ENCODE measurements at places on chromosomes 5 and 9.

DNA sequence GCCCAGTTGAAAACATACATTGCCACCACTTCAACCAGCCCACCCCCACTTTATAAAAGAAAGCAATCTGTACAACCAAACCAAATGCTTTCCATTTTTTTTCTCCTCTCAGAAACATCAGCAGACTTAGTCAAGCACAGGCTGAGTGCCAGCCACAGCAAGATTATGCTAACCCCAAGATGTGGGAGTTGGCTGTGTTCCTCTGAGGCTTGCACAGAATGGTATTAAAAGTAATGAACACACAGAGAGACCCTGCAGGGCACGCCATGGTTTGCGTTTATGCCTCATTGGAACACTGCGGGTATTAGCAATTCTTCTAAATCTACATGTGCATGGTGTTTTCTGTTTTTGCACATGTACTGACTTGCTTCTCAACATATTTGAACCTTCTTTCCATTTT is 419.9 kb upstream of the GRAMD2B start:
- DNase-seq: no peak

DNA sequence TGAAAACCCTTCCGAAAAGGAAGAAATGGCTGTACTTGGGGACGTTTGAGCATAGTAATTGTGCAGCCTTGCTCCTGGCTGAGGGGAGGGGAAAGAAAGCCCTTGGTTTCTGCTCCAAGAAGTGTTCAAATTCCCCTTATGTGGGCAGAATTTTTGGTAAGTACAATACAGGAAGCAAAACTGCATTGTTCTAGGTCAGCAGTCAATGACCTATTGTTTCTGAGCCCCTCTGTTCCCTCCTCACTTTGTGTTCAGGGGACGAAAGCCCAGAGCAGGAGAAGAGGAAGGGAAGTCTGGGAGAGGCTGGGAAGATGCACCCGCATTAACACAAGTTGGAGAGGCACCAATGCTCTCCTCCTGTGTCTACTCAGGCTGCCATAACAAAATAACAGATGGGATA is 11.9 kb downstream of the BASP1 start:
- DNase-seq: no peak

DNA sequence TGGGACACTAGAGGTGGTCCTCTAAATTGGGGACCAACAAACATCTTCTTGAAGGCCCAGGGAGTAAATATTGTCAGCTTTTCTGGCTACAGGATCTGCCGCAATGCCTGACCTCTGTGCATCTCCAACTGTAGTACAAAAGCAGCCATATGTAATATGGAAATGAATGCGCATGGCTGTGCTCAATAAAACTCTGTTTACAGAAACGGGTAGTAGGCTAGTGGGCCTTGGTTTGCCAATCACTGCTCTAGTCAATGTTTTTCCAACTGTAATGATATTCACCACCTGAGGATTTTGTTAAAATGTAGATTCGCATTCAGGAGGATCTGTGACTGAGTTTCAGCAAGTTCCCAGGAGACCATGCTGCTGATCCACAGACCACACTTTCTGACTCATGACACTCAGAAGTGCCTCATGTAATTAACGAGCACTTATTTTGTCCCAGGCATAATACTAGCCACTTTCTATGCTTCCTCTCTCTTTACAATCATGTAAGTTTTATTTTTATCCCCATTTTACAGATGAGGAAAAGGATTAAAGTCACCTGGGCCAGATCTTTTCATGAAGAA is 96.9 kb downstream of the MED27 start:
- DNase-seq: no peak

DNA sequence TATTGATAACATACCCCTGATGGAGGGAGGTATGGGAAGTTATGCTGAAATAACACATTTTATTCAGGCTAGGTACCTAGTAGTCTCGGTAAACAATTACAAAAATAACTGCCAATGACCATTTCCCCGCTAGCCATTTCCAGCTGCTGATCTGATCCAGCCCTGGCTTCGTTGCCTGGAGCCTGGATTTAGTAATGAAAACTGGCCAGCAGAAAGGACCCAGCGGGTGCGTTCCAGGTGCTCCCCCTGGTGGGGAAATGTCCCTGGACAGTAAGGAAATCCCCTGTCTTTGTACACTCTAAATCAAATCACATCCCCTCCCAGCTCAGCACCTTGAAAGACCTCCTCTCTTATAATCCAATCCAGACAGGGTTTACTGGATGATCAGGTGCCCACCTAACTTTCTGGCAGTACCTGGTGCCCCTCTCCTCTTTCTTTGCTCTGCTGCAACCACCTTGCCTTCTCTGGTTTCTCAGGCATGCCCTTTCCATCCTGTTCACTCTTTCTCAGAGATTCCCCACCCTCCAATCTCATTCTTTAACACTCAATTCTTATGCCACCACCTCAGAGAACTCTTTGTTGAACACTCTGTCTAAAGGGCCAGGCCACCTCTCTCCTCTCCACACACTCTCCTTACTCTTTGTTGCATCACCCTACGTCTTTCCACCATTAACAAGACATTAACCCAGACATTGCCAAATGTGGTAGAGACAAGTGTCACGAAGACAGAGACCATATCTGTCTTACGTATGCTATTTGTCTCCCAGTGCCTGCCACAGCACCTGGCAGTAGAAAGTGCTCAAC is 50.1 kb upstream of the SMAD5 start:
- DNase-seq: no peak

DNA sequence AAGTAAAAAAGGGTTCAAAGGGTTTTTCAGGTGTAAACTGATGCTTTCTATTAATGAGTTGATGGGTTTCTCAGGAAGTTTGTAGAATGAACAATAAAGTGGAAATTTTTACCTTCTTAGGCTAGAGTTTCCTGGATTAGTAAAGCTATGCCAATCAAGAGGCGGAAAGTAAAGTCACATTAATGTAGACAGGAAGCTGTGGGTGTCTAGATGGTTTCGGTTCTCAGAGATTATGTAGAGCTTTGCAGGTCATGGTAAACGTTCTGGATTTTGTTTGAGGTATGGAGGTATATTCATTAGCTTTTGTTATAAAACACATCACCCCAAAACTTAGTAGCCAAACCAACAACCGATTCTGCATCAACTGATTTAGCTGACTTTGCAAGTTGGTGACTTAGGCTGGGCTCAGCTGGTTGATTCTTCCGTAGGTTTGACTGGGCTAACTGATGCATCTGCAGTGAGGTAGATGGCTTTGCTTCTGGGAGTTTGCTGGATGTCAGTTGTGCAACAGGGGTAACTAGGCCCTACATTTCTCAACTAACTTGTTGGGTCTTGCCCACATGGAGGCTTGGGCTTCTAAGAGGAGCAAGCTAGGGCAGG is 273.8 kb downstream of the MSX2 start:
- no peak for DNase-seq

DNA sequence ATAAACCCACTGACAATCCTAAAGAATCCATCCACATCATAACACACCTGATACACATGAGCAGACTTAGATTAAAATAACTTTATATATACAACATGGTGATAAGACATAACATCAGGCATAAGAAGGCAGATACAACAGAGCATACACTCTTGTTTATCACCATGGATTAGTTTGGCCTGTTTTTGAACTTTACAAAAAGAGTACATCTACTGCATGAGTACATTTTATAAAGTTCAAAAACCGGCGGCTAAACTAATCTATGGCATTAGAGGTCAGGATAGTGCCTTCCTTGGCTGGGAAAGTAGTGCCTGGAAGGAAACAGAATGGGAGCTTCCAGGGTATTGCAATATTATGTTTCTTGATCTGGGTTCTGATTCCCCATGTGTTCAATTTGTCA is 15.1 kb downstream of the RICTOR start:
- DNase-seq: no peak

- DNase-seq: no peak
These were observed 34.9 kb downstream of the IRF1 start for GRCh38 chr5:132455614-132456115.

- no peak for DNase-seq
These were observed 46.9 kb downstream of the THOC3 start for GRCh38 chr5:175921061-175921730.

DNA sequence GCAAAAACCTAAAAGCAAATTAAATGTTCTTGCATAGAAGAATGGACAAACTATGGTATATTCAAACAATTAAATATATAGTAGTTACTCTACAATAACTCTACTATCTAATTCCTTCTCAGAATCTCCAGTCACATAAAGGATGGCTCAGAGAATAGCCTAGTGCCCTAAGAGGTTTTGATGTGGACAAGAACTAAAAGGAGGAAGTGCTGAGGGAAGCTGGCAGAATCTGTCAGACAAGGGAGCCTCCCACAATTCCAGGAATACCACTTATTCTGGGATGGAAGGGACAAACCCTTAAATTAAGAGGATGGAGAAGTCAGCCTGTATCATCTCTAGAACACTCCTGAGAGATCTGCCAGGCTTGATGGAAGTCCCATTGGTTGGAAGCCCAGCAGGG is 30.4 kb downstream of the TNFSF8 start:
- no peak for DNase-seq

GRCh38 chr9:88234114-88234513 is 95.8 kb upstream of the SPATA31C2 start:
- no peak for DNase-seq

GRCh38 chr5:421901-422300 is 21.1 kb upstream of the EXOC3 start:
- DNase-seq: no peak
